ENCODE measurements at places on chromosomes 11 and 22.

- DNase-seq: no peak
These were observed 940 bp downstream of the IL18 start for GRCh38 chr11:112162761-112163546.

DNA sequence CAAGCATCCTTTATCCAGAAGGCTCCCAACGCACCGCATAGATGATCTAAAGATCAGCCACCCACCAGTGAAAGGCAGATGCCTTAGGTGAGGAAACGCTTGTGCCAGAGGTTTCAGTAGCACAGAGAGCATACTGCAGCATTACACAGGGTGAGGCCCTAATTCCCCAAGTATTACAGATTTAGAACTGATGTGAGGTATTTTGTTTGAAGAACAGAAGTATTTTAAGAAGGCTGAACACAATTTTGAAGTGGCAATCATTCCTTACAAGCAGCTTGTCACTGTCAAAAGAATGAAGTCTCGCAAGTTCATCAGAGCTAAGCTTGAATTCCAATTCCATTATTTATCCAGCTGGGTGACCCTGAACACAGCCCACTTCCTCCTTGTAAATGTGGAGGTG, 70.0 kb upstream of the FAT3 start:
- DNase-seq: no peak

- DNase-seq: no peak
These were observed 140.1 kb downstream of the ST3GAL4 start for GRCh38 chr11:126495281-126496220.

GRCh38 chr11:120752668-120753067, 241.1 kb downstream of the GRIK4 start:
- no peak for DNase-seq

GRCh38 chr22:31046539-31047226, 34.4 kb upstream of the SMTN start:
- DNase-seq: no peak

DNA sequence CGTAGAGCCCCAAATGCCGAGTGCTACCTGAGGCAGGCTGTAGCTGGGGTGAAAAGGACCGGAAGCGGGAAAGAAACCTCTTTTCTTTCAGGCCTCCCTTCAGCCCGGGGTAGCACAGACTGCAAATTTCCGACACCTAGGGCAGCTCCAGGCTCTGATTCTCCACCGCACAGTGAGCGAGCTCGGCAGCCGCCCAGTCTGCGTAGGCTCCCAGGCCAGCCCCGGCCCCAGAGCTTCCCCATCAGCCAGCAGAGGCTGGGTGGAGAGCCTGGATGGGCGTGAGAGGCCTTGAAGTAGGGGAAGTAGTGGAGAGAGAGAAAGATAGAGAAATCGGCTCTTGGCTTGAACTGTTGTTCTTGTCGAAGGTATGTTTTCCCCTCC, 9.3 kb upstream of the PAX6 start:
- DNase-seq: no peak

- no peak for DNase-seq
These were observed 8.4 kb downstream of the APLP2 start for GRCh38 chr11:130078080-130078479.

DNA sequence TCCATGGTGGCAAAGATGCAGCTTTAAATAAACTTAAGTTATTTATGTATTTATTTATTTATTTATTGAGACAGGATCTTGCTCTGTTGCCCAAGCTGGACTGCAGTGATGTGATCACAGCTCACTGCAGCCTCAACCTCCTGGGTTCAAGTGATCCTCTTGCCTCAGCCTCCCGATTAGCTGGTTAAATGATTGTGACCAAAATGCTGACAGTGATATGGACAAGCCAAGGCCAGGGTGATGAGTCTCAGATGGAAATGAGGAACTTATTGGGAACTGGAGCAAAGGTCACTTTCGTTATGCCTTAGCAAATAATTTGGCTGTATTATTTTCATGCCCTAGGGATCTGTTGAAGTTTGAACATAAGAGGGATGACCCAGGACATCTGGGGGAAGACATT, 9.3 kb upstream of the LRP5 start:
- DNase-seq: no peak

DNA sequence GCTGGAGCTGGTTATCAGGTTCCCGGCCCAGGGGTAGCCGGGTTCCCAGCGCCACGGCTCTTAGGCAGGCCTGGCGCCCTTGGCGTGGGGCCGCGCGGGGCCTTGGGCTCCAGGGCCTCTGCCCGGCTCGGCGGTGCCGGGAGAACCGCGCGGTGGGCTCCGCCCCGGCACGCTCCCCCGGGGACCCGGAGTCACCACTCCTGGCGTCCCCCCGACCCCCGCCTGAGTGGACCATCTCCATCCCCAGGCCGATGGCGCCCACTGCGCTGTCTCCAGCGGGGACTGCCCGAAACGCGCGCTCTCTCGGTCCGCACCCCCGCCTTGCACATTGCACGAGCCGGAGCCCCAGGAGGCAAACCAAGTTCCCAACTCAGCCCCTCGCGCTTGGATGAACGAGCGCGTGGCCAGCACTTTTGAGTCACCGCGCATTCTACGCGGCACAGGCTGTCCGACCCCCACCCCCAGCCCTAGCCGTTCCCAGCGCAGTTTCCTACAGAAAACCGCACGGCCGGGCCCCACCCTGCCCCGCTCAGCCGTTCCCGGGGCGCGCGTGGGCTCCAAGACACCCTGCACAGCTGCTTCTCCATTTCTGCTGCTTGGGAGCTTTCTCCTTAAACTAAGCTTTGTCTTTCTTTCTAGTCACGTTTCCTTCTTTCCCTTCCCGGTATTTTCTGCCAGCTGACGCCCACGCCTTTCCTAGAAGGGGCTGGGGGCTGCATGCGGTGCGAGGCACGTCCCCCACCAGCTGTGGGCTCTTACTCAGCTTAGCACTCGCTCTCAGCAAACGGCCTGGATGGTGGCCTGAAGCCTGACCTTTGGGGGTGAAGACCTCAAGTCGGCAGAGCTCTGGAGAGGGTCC, 650 bp upstream of the CHID1 start:
- DNase-seq: no peak

- DNase-seq: no peak
These were observed 1.3 kb upstream of the NDUFV1 start for GRCh38 chr11:67605231-67606011.

GRCh38 chr11:92929653-92930052, 39.8 kb upstream of the MTNR1B start:
- no peak for DNase-seq

Measured in CD4-positive, alpha-beta T cell treated with Interleukin-1 beta for 1 hour (primary cell).